ENCODE measurements at places on chromosomes 12 and 14.
A peak's percentile ranks its signal among the peaks of the same experiment; 100 is the strongest.

DNA sequence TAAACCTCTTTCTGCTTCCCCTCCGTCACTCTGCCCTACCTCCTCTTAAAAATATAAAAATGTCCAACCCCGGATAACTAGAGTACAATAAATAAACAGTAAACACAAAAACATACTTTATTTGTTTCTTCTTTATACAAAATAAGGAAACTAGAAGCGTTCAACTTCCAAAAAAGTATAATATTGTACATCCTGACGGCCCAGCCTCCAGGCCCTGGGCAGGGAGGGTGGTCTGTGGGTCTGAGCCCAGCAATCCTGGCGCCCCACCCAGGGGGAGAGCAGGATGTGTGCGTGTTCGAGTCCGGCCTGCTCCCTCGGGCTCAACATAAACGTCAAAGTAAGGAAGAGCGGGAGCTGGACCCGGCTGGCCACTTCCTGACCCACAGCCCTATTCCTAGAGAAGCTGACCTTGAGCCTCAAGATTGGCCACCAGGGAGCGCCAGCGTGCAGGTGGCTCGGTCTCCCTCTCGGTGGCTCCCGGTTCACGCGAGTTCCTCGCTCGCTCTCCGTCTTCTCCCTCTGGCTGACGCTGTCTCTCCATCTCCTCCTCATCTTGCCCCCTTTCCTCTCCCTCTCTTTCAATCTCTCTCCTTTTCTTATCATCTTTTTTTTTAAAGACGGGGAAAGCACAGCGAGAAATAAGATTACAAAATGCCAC, 9.4 kb downstream of the LHX5 start:
- peak; percentile 57 for DNase-seq

- DNase-seq: peak; percentile 60
Measured at GRCh38 chr12:100163416-100164152, 20.9 kb upstream of the BLTP3B start.

GRCh38 chr12:102120886-102121285, 903 bp downstream of the PARPBP start:
- no peak for DNase-seq

DNA sequence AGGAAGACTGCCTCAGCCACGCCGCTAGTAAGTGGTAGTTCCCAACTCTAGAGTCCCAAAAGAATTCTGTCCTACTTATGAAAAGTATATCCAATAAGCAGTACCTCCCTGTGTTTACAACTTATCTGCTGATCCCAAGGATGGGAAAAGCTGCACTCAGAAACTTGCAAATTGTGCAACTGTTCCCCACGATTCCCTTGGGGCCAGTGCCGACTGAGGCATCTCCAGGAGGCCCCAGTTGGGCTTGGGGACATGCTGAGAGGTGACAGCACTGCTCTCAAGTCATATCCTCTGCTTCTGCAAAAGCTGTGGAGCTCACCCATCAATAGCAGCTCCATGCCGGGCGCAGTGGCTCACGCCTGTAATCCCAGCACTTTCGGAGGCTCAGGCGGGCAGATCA, 23.7 kb downstream of the SPRING1 start:
- DNase-seq: no peak

- DNase-seq: no peak
Measured at GRCh38 chr12:9184276-9184675, 23.9 kb downstream of the PZP start.

- DNase-seq: no peak
Measured at GRCh38 chr12:109885616-109886015, 5.3 kb upstream of the GLTP start.

DNA sequence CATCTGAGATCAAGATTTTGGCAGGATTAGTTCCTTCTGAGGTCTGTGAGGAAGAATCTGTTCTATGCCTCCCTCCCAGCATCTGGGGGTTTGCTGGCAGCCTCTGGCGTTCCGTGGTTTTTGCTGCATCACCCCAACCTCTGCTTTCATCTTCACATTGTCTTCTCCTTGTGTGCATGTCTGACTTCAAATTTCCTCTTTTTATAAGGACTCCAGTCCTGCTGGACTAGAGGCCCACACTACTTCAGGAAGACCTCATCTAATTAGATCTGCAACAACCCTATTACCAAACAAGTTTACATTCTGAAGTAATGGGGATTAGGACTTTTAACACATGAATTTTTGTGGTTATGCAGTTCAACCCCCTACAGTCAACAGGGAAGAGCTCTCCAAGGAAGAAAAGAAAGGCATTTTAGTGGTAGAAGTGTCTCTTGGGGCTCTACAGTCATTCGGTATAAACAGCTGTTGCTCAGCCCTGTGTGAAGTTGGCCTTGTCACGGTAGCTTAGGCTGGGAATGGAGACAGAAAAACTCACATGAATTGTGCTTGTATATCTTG, 89.7 kb downstream of the CAND1 start:
- no peak for DNase-seq

GRCh38 chr12:64256166-64256800, 34.2 kb upstream of the KICS2 start:
- DNase-seq: no peak

GRCh38 chr12:57741844-57742738, 2.7 kb upstream of the TSPAN31 start:
- DNase-seq: peak; percentile 79

- no peak for DNase-seq
Measured at GRCh38 chr14:79766511-79766910, 444.8 kb downstream of the DIO2 start.

DNA sequence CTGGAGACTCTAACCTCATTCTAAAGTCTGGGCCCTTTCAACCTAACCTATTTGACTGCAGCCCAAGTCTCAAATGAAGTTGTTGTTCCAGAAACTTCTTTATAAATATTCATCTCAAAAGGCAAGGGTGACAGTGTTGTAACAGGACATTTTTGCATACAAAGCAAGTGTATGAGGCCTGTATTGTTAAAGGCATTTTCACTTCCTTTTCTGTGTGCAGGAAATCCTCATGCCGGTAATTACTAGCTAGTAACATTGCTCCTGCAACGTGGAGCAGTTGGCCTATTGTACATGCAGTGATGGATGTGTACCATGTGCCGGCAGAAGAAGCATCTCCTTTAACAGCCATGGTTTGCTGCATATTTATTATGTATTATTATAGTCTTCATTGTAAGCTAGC, 156.5 kb upstream of the RMST start:
- no peak for DNase-seq

DNA sequence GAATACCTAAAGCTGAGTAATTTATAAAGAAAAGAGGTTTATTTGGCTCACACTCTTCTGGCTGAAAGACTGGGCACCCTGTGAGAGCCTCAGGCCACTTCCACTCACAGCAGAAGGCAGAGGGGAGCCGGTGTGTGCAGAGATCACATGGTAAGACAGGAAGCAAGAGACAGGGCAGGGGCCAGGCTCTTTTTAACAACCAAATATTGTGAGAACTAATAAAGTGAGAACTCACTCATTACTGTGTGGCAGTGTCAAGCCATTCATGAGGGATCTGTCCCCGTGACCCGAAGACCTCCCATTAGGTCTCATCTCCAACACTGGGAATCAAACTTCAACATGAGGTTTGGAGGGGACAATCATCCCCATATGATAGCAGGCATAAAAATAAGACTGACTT, 180.8 kb upstream of the DIO3 start:
- no peak for DNase-seq

GRCh38 chr12:115313929-115314328, 630.0 kb upstream of the TBX3 start:
- no peak for DNase-seq

DNA sequence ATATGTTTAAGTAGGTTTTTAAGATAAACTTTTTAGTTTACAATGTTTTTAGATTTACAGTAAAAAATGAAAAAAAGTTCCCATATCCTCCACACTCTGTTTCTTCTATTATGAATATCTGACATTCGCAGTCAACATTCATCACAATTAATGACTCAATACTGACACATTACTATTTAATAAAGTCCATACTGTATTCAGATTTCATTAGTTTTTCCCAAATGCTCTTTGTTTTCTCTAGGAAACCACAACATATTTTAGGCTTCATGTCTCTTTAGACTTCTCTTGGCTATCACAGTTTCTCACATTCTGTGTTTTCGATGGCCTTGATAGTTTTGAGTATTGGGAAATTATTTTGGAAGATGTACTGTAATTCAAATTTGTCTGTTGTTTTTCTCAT, 399.8 kb downstream of the SLC6A15 start:
- DNase-seq: no peak

DNA sequence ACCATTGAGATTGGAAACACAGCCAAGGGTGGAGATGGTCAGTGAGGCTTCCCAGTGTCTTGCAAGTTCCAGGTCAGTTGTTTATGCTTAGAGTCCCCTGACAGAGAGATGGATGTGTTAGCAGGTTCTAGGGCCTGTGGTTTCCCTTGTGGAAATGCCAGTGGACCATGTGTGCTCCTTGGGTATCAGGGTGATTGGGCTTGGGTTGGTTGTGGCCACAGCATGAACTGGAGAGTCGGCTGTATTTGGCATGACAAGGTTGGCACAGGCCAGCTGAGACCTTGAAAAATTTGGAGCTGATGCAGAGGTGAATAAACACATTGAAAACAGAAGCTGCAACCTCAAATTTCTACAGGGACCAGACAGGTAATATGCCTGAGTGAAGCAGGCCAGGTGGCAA, 668.0 kb downstream of the DIO2 start:
- DNase-seq: no peak

DNA sequence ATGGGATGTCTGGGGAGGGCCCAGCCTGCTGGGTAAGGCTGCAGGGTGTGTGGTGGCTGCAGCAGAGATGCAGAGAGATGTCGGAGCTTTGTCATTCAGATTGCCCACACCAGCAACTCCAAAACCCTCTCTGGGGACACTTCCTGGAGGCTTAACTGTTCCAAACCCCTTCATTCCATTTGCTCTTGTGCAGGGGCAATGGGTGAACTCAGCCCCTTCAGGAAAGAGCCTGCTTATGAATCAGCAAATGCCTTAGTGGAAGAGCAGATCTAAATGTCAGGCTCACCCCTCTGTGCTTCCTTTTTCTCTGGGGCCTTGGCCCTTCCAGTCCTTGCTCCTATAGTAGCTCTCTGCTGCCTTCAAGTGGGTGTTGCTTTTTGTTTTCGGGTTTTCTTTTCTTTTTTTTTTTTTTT, 36.7 kb upstream of the GPATCH2L start:
- no peak for DNase-seq

DNA sequence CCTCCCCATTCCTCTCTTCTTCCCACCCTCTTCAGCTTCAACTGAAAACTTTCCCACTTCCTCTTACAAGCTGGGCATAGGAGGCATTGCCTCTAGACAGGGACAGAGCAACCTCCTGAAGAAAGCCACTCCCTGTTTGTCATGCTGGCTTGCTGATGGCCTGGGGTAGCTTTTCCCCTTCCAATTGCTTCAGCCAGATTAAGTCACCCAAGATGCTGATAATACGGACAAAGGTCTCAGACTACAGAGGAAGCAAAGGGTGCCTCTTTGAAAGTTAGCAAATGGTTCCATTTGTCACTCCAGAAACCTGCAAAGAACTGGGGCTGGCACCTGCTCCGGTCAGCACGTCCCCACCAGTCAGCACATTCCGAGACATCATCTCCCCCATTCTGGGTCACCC, 6.0 kb downstream of the KRT2 start:
- DNase-seq: no peak

DNA sequence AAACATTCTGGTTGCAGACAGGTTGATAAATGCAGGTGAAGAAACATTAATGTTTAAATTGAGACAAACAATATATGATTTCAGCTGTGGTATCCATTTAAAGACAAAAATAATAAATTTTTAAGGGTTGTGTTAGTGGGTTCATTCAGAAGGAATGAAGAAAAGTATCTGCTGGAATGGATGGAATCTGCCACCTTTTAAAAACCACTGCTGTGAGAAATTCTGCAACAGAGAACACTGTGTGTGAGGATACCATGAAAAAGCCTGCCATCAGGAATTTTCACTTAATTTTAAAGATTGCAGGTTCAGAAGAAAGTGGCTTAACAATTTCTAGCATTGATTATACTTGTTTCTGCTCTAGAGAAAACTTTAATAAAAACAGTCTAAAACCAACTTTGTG, 184.6 kb upstream of the SOX5 start:
- DNase-seq: no peak
